ENCODE measurements at places on chromosomes 4 and X.

- H3K4me3 ChIP-seq = no peak overlapping the region
- peak; percentile 73 for DNase-seq
- no peaks in the 10 kb centered on the region for H3K36me3 ChIP-seq
- H3K4me1 ChIP-seq = peaks cover 18% of the 10 kb centered on the region
- H3K27me3 ChIP-seq = peaks cover 27% of the 10 kb centered on the region
Observed at GRCh38 chrX:152926279-152926678, 28.4 kb downstream of the ZNF185 start.

DNA sequence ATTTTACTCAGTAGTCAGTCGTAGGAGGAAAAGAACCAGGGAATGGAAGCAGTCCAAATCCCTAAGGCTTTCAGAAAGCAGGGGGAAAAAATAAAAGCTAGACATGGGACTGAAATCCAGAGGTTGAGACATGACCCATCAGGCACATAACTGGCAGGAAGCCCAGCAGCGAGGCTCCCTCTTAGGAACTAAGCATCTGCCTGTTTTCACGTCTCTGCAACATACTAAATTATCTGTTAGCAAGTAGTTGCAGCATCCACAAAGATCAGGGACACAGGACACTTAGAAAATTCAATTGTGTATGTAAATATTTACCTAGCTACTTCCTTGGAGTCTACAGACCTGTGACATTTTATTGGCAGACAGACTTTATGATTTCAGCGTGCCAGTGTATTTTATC is 118.0 kb upstream of the EDNRA start:
- H3K36me3 ChIP-seq = no peaks in the 10 kb centered on the region
- DNase-seq = no peak
- no peaks in the 10 kb centered on the region for H3K4me1 ChIP-seq
- H3K4me3 ChIP-seq = no peak overlapping the region
- no peak overlapping the region for H3K27ac ChIP-seq

- no peak overlapping the region for H3K27ac ChIP-seq
- no peak for DNase-seq
- H3K4me1 ChIP-seq = no peaks in the 10 kb centered on the region
- no peak overlapping the region for H3K4me3 ChIP-seq
Observed at GRCh38 chrX:34859191-34859590, 83.4 kb upstream of the FAM47B start.

DNA sequence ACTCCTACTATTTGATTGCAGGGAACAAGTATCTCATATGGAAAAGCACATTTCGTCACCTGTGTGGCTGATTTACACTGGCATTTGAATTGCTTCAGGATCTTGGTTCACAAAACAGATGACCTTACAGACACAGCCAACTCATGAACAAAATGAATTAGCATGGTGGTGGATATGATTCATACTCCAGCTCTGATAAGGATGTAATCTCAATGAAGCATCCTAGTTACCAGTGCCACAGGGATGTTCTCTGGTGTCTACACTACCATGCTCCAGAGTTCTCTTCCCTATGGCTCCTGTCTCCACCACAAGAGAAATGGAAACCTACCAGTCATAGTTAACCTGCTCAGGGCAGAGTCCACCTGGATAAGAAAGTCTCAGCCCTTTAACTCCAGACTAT is 40.7 kb downstream of the TEC start:
- peaks cover 2% of the 10 kb centered on the region for H3K36me3 ChIP-seq
- no peak overlapping the region for H3K27ac ChIP-seq
- no peaks in the 10 kb centered on the region for H3K27me3 ChIP-seq
- no peaks in the 10 kb centered on the region for H3K4me1 ChIP-seq
- DNase-seq = no peak

- H3K27me3 ChIP-seq = no peaks in the 10 kb centered on the region
- no peak overlapping the region for H3K27ac ChIP-seq
- H3K4me1 ChIP-seq = no peaks in the 10 kb centered on the region
- H3K4me3 ChIP-seq = no peak overlapping the region
- H3K36me3 ChIP-seq = no peaks in the 10 kb centered on the region
Observed at GRCh38 chr4:97394653-97395052, 748.6 kb downstream of the STPG2 start.

- peaks cover 19% of the 10 kb centered on the region for H3K27me3 ChIP-seq
- no peaks in the 10 kb centered on the region for H3K36me3 ChIP-seq
- no peak for DNase-seq
- H3K27ac ChIP-seq = peak overlapping the region; percentile 12
- no peak overlapping the region for H3K4me3 ChIP-seq
- peaks cover 6% of the 10 kb centered on the region for H3K4me1 ChIP-seq
Observed at GRCh38 chrX:66676413-66676812, 37.5 kb upstream of the EDA2R start.

- no peaks in the 10 kb centered on the region for H3K36me3 ChIP-seq
- H3K27me3 ChIP-seq = no peaks in the 10 kb centered on the region
- no peaks in the 10 kb centered on the region for H3K4me1 ChIP-seq
- no peak for DNase-seq
Observed at GRCh38 chr4:83174844-83175414, 60.4 kb upstream of the PLAC8 start.

DNA sequence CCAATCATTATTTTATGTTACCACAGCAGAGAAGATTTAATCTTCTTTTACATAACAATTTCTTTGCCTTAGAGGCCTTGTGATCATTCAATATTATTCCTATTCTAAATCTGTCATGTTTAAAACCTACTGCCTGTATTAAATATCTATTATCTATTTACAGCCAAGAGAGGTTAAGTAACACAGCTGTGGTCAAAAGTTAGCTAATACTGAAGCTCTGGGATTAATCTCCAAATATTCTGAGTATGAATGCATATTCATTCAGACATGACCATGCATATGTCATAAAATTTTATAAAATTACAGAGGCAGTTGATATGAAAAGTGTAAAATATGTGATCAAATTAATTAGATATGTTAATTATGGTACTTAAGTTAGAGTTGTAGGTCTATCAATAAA is 187.9 kb upstream of the MAB21L2 start:
- no peaks in the 10 kb centered on the region for H3K27me3 ChIP-seq
- no peak overlapping the region for H3K4me3 ChIP-seq
- H3K27ac ChIP-seq = peak overlapping the region; percentile 80
- H3K4me1 ChIP-seq = peaks cover 16% of the 10 kb centered on the region
- H3K36me3 ChIP-seq = peaks cover 34% of the 10 kb centered on the region

DNA sequence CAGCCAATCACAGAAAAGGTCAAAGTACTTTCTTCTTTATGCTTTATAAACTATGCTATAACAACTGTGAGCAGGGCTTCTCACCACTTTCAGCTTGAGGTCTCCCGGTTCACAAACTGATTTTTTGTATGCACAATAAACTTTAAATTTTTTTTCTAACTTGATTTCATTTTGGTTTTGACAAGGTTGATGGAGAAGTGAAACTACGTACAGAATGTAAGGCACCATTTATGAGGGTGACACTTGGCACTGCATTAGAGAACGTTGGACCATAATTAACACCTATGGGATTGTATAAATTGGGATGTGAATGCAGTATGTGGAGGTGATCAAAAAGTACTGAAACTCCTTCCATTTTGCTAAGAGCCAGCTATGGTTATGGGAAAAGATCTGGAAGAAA is 857.9 kb upstream of the HTR2C start:
- H3K4me3 ChIP-seq = no peak overlapping the region
- no peaks in the 10 kb centered on the region for H3K27me3 ChIP-seq
- DNase-seq = no peak

GRCh38 chr4:40055863-40056715 is 561 bp upstream of the N4BP2 start:
- H3K27me3 ChIP-seq = no peaks in the 10 kb centered on the region
- peak overlapping the region; percentile 97 for H3K27ac ChIP-seq
- peak; percentile 62 for DNase-seq
- peak overlapping the region; percentile 97 for H3K4me3 ChIP-seq

GRCh38 chr4:182478475-182478874 is 235.3 kb downstream of the TENM3 start:
- no peak overlapping the region for H3K4me3 ChIP-seq
- H3K27ac ChIP-seq = no peak overlapping the region
- peaks cover 11% of the 10 kb centered on the region for H3K27me3 ChIP-seq

DNA sequence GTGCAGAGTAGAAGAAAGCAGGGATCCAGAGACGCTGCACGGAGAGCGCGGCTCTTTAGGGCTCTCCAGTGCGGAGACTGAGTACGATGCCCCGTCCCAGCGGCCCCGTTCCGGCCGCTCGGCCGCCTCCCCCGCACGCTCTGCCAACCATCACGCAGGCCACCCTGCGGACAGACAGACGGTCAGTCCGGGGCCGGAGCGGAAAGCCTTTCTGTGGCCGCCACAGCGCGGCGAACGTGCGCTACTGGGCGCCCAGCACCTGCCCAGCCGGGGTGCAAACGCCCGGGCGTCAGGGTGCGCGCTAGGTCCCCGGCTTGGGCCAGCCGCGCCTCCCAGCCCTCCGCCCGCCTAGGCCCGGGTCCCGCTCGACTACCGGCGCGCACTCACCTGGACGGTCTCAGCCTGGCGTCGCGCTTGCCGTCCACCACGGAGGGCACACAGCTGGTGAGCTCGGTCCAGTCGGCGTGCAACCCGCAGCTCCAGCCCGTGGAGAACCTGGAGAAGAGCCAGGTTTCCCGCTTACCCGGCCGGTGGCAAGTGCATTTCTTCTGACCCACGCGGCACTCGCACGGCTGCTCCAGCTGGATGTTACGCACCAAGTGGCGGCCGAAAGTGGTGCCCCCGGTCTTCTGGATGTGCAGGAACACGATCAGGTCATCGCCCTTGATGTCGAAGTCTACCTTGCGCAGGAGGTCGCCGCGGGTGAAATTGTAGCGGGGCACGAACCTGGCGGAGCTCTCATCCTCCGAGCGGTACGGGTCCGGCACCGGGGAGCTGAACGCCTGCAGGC is 1.8 kb downstream of the HS6ST2 start:
- peaks cover 79% of the 10 kb centered on the region for H3K27me3 ChIP-seq
- peaks cover 2% of the 10 kb centered on the region for H3K36me3 ChIP-seq
- no peak overlapping the region for H3K27ac ChIP-seq

DNA sequence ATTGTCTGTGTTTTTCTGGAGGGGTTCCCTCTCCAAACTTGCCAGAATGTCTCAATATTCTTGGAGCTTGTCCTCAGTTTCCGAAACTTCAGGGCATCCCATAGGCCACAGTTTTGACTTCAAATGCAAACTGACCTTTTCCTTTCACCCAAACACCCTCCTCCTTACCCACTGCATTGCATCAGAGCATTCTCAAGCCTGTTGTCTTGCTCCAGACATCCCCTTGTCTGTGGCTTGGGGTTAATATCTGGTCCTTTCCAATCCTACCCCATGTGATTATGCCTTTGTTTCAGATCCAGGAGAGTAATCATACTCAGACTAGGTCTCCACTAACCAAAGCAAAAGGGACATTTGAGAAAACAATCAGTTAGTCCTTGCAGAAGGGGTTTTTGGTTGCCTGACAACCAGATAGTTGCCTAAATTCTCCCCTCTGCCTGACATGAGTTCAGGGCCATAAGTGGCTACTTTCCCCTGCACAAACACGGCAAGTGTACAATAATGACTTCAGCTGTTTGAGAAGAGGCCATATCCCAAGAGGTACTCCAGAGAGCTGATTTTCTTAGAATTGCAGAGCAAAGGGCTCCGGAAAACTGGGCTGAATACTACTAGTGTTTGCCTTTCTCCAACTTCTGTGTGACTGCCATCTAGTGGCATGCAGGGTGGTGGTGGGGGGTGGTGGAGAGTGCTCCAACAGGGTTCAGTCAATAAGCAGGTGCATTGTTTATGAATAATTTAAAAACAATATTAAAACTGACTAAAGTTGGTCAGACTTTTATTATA is 130.2 kb downstream of the CHRDL1 start:
- H3K36me3 ChIP-seq = no peaks in the 10 kb centered on the region
- peaks cover 24% of the 10 kb centered on the region for H3K27me3 ChIP-seq
- no peak overlapping the region for H3K4me3 ChIP-seq
- no peak overlapping the region for H3K27ac ChIP-seq
- no peaks in the 10 kb centered on the region for H3K4me1 ChIP-seq

DNA sequence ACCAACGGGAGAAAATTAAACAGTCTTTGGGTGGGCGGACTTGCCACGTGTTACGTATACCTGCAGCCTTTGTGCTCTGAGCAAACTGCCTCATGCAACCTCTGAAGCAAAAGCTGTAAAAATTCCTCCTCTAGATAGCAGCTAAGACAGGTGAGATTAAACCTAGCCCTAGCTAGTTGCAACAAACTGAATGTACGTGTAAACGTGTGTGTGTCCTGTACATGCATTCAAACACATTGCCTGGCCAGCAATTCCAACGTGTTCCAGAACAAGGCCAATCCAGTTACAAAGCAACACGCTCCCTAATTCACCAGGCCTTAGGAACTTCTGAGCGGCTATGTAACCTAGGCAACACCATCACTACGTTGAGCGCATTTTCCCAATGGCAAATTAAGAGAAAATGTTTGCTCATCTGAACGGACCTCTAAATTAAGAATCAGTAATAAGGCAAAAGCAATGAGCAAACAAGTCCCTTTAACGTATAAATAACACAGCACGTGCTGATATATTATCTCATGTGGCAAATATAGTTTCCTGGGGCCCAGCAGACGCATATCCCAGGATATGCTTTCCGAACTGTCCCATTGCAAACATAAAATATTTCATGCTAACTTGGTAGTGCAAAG is 792 bp downstream of the PPID start:
- peaks cover 13% of the 10 kb centered on the region for H3K27me3 ChIP-seq
- H3K4me1 ChIP-seq = peaks cover 51% of the 10 kb centered on the region
- no peak for DNase-seq
- peak overlapping the region; percentile 97 for H3K27ac ChIP-seq

DNA sequence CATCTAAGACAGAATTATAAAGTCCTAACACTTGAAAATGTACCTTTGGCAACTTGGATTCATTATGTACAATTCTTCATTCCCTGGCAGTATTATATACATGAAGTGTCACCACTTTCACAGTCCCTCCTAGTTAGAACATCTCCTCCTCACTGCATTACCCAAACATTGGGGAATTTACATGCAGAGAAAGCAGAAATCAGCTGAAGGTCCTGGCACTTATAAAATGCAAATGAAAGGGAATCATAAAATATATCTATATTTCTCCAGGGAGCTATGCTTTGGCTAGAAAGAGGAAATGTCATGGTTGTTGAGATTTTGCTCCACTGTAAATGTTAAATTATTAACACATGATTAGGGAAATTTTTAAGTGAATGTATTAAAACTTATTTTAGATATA is 835.6 kb upstream of the SLIT2 start:
- no peak for DNase-seq
- H3K36me3 ChIP-seq = no peaks in the 10 kb centered on the region
- no peaks in the 10 kb centered on the region for H3K27me3 ChIP-seq
- no peak overlapping the region for H3K27ac ChIP-seq
- H3K4me1 ChIP-seq = no peaks in the 10 kb centered on the region
- H3K4me3 ChIP-seq = no peak overlapping the region

All from activated T-cell treated with anti-CD3 and anti-CD28 coated beads, Interleukin-2, amount 50 U/mL, for 72 hours (primary cell).